ENCODE measurements at places on chromosomes 2 and 18.

DNA sequence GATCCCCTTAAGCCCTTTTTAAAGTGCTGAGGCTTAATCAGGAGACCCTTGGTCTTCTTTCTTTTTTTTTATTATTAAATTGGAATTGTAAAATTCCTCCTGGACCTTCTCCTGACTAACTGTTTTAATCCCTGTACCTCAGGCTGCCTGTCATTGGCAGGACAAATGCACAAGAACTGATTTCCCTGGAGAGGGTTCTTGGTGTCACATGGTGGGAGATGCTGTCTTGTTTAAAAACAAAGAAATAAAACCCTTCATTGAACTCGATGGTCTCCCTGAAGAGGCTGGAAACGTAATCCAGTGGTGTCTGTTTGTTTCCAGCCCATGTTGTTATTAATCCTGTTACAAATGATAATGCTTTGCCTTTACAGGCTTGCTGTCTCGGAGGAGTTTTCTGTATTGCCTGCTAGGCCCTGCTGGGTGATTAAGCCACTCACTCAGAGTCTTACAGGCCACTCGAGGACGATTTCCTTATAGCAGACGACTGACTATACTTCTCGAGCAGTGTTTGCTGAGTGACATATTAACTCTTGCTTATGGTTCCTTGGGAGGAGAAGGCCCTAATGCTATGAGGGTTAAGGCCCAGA lies 100.5 kb upstream of the MGAT5 start:
- no peak for DNase-seq

DNA sequence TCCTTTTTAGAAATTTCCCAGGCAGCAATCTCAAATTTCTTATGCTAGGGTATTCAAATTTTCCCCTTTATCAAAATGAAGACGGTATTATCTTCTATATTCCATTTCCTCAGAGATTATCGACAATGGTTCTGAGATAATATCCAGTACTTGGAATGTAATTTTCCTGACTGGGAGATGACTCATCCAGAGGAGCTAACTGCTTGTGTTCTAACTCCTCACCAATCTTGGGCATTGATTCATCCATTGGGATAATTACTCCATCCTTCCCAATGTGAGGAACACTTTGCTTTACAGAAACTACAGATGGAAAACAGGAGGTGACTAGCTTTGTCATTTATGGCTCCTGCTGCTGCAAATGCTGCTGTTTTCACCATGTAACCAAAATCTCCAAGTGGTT lies 239.4 kb upstream of the LYPD1 start:
- no peak for DNase-seq

DNA sequence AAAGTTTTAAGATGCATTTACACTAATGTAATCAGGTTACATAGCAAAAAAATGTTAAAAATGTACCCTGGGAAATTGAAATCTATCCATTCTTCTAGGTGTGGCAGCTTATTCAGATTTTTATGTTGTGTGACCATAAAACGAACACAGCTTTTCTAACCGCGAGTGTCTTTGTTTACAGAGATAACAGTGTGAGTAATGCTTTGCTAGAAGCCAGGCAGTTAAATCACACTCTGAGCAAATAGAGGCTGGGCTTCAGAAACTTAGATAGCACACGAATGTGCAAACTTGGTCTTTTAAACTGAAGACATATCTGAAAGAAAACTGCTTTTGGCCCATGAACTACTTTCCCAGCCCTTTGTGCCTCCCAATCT lies 116.1 kb downstream of the SPTBN1 start:
- no peak for DNase-seq

- peak; percentile 91 for DNase-seq
Measured at GRCh38 chr2:68832233-68832869, 38.8 kb downstream of the BMP10 start.
